ENCODE measurements at places on chromosomes 13 and 19.

DNA sequence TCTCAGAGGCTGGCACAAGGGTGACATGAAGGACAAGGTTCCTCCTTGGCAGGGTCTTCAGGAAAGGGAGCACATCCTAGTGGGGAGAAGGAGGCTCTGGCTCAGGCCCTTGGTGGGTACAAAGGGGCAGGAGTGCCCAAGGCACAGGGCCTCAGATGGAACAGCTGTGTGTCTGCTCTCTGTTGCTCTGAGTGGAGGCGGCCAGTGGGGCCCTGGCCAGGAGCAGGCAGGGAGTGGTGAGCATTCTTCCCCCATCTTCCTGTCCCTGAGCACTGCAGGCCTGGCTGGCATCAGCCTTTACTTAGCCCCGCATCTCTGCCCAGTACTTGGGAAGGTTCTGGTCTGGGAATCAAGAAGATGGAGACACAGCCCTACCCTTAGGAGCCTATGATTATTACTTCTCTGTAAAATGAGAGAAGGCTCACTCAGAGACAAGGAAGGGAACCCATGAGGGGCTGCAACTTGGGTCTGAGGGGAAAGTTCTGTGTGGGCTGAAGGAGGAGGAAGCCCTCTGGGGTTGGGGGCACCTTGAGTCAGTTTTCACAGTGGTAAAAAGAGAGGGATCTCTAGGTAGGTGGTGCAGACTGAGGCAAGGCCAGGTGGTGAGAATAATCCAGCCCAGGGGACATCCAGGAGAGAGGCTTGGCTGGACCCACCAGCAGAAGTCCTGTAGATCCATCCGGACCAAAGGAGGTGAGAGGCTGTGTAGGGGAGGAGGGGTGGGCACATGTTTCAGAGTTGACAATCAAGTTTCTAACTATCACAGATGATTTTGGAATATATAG is 173.5 kb downstream of the TSHZ3 start:
- DNase-seq: no peak

- no peak for DNase-seq
Measured at GRCh38 chr13:26222520-26223046, 469 bp upstream of the RNF6 start.

GRCh38 chr13:72168126-72168855 is 301.3 kb upstream of the DACH1 start:
- DNase-seq: no peak

DNA sequence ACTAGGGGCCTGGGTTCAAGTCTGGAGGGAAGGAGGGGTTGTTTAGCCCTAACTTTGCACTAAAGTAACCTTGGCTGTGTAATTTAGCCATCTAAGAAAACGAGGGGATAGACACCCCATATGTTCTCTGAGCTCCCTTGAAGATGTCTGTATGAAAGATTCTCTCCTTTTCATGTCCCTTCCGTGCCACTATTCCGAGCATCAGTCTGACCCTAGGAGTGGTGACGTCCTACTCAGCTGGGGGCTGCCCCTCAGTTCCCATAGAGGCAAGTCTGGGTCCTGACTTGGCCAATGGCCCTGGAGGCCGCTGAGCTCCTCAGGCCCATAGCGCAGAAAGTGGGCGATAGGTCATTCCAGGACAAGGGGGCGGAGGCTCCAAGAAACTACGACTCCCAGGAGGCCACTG is 790 bp upstream of the WDFY2 start:
- DNase-seq: no peak

GRCh38 chr19:11570039-11570462 is 7.4 kb downstream of the ACP5 start:
- no peak for DNase-seq

- no peak for DNase-seq
Measured at GRCh38 chr19:32863841-32864240, 5.7 kb downstream of the SLC7A9 start.

DNA sequence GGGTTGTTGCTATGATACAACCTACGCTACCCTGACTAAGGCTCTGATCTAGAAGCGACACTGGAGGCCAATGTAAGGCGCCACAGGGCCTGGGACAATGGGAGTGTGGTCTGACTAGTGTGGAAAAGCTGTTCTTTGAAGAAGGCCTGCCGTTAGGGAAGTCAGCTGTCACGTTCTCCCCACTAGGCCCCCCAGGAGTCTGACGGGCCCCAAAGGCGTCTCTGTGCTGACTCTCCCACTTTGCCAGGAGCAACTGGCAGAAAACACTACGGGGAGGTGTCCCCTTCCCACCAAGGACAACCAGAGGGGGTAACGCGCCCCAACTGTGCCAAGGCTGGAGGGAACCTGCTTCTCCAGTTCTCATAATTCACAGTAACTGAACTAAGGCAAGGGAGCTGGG is 25.3 kb upstream of the EIF3G start:
- DNase-seq: no peak

GRCh38 chr19:55238030-55238429 is 9.5 kb upstream of the TMEM86B start:
- DNase-seq: no peak

DNA sequence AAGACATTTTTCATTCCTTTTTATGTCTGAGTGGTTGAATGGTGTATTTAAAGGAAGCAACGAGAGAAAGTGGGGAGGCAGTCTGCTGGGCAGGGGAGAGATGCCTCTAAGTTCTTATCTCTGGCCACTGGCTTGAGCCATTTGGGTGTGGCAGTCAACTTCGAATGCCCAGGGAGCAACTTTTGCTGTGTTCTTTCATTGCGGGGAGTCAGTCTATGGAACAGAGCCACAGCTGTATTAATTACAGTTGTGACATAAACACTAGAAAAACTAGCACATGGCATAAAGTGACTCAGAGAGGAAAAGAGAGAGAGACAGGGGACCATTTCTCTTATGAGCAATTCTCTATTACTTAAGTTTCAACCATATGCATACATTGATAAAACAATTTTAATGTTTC is 40.4 kb upstream of the PDCD5 start:
- DNase-seq: no peak

- peak; percentile 35 for DNase-seq
Measured at GRCh38 chr19:29084266-29084665, 128.7 kb downstream of the UQCRFS1 start.

GRCh38 chr13:49512578-49512977 is 16.8 kb downstream of the PHF11 start:
- DNase-seq: no peak

- peak; percentile 45 for DNase-seq
Measured at GRCh38 chr19:633786-634639, 676 bp upstream of the POLRMT start.

GRCh38 chr19:2154587-2155075 is 3.3 kb upstream of the AP3D1 start:
- no peak for DNase-seq

DNA sequence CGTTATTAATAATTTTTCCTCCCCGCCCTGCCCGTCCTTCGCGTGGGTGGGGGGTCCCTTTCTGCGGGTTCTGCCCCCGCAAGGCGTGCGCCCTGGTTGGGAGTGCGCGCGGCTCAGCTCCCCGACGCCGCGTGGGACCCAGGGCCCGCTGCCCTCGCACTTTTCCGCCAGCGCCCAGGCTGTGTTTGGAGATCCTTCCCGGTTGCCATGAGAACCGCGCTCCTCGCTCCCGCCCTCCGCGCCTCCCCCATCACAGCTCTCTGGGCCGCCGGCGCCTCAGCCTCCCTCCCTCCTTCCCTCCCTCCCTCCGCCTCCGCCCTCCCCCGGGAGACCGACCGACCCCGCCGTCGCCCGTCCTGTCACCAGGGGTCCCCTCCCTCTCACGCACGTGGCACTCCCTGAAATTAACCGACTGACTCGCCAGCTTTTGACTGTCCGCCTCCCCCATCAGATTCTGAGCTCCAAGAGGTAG is 2.4 kb upstream of the SSBP4 start:
- DNase-seq: peak; percentile 97

DNA sequence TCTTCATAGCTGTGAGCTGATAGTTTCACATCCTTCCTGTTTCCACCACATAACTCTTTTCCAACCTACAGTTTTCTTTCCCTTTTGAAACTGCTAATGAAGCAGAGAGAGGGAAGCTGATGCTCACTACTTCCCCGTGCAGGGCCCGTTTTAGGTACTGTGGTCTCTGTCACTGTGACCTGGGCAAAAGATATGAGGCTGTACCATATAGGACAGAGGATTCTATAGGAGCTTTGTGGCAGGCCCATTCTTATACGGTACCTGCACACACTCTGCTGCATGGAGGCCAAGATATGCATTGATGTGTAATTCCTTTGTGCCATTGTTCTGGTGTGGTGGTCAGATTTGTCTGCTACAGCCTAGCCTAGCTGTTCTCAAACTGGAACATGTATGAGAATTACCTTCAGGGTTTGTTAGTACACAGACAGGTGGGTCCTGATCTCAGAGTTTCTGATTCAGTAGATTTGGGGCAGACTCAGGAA is 577.3 kb downstream of the LMO7 start:
- DNase-seq: no peak

Data from NCI-H82 (cell line).